CD4-positive, alpha-beta T cell (primary cell): ENCODE measurements at places on chromosomes 11 and 22.
A peak's percentile ranks its signal among the peaks of the same experiment; 100 is the strongest.

DNA sequence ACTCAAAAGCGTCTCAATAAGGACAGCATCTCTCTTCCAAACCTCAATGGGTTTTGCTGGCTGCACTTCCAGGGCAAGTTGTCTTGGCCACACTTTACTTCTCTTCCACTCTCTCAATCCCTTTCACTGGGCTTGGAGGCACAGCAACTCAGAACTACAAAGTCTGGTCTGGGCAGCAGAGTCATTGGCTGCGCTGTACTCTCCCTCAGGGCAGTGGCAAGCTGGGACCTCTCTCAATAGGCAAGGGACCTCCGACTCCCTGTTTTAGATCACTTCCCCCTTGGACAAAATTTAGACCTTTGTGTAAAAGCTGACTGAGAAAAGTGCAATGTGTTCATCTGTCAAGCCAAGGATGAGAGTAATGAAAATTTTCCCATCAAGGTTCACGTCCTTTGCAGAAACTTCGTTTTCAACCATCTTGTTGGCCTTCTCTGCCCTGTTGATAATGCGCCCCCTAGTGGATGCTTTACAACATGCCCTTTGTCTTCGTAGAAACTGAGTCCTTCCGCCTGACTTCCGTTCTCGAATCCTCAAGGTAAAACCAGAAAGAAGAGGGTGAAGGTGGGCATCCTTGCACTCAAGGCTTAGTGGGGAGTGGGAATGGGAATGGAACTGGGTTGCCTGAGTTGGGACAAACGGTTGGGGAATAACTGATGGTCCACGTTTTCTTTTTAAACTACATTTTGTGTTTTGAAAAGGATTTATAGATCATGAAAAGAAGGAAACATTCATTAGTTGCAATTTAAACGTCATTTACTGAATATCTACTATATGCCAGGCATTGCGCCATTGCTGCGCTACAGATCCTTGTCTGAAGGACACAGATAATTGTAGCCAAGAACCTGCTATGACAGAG is 99.1 kb downstream of the CD44 start:
- no peak overlapping the region for H3K27ac ChIP-seq
- H3K36me3 ChIP-seq: no peaks in the 10 kb centered on the region
- DNase-seq: no peak
- no peaks in the 10 kb centered on the region for H3K27me3 ChIP-seq
- no peak overlapping the region for H3K4me3 ChIP-seq

DNA sequence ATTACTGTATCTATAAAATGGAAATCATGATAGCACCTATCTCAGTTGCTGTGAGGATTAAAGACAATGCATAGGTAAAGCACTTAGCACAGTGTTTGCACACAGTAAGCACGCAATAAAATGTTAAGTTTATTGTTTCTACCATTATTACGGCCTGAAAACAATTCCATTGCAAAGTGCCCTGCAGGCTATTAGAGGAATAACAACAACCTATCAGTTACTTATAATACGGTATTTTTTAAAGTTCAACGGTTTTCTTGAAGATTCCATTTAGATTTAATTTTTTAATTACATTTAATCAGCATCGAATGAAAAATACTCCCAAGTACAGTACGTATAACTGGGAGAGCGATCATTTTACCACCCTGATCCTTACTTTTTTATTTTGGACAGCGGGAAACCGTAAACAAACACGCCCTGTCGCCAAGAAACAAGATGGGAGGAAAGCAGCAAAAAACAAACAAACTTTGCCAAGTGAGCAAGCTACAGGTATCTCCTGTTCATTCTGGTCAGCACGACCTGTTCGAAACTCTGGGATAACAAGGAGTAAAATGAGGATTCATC is 893 bp downstream of the SLC36A4 start:
- peak overlapping the region; percentile 90 for H3K27ac ChIP-seq
- DNase-seq: no peak
- H3K27me3 ChIP-seq: no peaks in the 10 kb centered on the region
- H3K4me1 ChIP-seq: peaks cover 6% of the 10 kb centered on the region

DNA sequence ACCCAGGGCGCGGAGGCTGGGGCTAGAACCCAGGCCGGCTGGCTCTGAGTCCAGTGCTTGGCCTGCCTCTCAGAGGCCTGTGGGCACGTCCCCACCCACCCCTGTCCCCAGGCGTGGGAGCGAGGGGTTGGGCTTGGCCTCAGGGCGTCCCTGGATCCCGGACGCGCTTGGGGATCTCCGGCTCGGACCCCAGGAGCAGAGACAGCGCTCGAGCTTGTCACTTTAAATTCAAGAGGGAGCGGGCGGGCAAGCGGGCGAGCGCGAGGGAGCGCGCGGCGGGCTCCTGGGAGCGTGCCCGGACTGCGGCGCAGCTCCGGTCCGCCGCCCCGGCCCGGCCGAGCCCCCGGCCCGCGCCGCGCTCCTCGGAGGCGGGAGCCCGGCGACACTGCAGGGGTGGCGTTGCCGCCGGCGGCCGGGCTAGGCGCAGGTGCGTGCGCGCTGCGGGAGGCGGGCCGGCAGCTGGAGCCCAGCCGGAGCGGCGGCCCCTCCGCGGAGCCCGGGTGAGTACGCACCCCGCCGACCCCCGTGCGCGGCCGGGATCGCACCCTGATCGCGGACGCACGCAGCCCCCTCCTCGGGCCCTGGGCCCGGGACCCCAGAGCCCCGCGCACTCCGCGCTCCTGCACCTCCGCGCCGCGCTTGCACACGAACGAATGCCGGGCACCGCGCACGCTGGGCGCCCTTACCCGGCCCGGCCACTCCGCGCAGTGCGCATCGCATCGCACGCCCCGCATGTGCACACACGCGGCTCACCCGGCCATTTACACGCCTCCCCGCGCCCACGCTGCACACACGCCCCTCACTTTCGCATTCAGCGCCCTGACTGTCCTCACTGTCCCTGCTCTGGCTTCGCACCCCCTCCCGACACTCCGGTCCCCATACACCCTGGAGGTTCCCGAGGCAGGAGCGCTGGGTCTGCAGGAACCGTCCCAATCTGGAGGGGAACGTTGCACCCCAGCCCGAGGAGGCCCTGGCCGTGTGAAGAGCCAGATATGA is at the start of gene SYT12:
Gene SYT12 (plus strand): TSS at position 174 of the 996 bp plus-strand sequence. CDS start 7,011 bp downstream, outside the sequence.
- H3K27me3 ChIP-seq: peaks cover 34% of the 10 kb centered on the region
- DNase-seq: no peak
- H3K4me3 ChIP-seq: peak within 1 kb of the TSS; percentile 24
- H3K4me1 ChIP-seq: peaks cover 34% of the 10 kb centered on the region
- no peak within 1 kb of the TSS for H3K27ac ChIP-seq

GRCh38 chr11:57779276-57779675 is 17.7 kb downstream of the CTNND1 start:
- H3K27me3 ChIP-seq: no peaks in the 10 kb centered on the region
- H3K36me3 ChIP-seq: no peaks in the 10 kb centered on the region
- H3K27ac ChIP-seq: no peak overlapping the region
- H3K4me3 ChIP-seq: no peak overlapping the region
- H3K4me1 ChIP-seq: peaks cover 5% of the 10 kb centered on the region

DNA sequence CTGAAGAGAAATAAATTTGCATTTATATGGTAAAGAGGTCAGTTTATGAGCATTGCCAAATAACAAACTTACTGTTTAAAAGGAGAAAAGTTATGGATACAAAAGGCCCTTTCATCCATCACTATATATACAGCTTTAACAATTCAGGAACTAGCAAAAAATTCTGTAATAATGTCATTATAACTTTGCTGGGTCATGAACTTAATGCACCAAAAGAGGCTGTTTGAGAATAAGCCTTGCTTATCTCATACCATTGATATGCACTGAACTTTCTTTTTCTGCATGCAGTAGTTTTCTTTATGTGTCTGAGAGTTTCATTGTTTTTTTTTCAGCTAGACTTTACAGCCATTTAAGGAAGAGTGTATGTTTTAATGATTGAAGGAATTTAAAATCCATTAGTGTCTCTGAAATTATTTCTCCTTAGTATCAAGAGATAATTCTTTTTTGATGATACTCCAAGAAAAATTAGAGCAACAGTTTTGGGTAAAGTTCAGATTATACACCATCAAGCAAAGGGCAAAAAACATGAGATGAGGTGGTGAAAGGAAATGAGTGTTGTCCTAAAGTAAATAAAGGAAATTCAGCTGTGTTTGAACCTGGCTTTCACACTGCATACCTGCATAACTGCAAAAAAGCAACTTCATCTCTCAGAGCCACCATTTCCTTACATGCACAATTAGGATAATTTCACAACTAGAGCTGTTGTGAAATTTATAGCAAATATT is 188.2 kb upstream of the ANO3 start:
- H3K4me1 ChIP-seq: no peaks in the 10 kb centered on the region
- H3K27ac ChIP-seq: no peak overlapping the region
- no peaks in the 10 kb centered on the region for H3K27me3 ChIP-seq

- H3K27me3 ChIP-seq: no peaks in the 10 kb centered on the region
- DNase-seq: no peak
- H3K27ac ChIP-seq: no peak overlapping the region
- H3K36me3 ChIP-seq: no peaks in the 10 kb centered on the region
Measured at GRCh38 chr11:70175236-70175698, 27.8 kb upstream of the FADD start.

DNA sequence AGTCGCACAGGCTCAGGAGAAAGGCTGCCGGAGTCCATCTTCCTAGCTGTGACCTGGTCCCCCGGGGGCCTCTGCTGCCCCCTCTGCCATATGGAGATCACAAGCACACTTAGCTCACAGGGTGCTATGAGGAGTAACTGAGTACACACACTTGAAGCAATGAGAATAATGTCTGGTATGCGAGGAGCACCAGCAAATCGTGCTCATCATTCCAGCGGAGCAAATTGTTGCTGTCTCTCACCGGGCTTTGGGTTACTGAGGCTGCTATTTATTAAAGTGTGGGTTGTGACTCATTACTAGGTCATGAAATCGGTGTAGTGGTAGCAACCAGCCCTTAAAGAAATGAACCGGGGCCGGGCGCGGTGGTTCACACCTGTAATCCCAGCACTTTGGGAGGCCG is 48.1 kb upstream of the EIF3D start:
- no peak overlapping the region for H3K27ac ChIP-seq
- no peak overlapping the region for H3K4me3 ChIP-seq
- H3K36me3 ChIP-seq: no peaks in the 10 kb centered on the region
- DNase-seq: no peak
- no peaks in the 10 kb centered on the region for H3K27me3 ChIP-seq

DNA sequence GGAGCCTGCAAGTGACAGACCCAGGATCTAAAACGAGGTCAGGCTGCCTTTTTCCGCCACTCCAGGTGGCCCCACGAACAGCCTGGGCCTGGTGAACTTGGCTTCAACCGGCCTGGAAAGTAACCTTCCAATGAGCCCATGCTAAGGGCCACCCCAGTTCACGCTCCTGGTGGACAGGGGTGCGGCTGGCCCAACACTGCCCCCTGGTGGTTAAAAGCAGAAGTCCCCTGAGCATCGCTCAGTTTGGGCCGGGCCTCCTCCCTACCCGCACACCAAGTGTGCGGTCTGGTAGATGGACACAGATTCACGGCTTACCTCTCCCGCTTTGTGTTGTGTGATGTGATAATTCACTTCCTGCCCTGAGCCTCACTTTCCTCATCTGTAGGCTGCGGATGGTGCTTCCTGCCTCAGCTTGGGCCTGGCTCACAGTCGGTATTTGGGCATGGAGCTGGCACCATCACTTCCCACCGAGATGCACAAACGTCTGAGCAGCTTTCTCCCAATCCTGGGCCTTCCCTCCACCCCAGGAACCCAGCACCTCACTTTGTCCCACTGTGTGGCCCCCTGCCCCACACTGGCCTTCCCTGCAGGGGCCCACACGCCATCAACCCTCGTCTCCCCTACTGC is 13.7 kb upstream of the SEC14L3 start:
- H3K27ac ChIP-seq: no peak overlapping the region
- H3K4me1 ChIP-seq: peaks cover 6% of the 10 kb centered on the region

DNA sequence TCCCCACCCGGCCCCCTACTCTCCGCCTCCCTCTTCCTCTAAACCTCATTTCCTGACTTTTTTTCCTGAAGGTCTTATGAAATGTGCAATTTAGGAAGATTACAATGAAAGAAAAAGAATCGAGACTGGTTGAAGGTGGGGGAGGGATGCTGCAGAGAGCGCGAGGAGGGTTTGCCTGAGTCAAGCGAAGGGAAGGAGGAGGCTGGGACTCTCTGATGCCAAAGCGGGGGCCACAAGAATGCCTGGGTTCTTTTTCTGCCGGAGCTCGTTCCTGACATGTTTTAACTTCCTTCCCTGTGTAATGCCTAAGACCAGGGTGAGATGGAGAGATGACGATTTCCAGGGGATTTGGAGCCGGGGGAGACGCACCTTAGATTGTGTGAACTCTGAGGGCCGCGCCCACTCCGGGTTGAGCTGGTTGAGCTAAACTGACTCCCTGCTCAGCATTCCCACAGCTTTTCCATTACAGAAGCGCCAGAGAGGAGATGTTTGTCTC is 270.5 kb upstream of the SORL1-AS1 start:
- no peaks in the 10 kb centered on the region for H3K36me3 ChIP-seq
- peaks cover 12% of the 10 kb centered on the region for H3K27me3 ChIP-seq
- peaks cover 7% of the 10 kb centered on the region for H3K4me1 ChIP-seq
- H3K4me3 ChIP-seq: no peak overlapping the region

DNA sequence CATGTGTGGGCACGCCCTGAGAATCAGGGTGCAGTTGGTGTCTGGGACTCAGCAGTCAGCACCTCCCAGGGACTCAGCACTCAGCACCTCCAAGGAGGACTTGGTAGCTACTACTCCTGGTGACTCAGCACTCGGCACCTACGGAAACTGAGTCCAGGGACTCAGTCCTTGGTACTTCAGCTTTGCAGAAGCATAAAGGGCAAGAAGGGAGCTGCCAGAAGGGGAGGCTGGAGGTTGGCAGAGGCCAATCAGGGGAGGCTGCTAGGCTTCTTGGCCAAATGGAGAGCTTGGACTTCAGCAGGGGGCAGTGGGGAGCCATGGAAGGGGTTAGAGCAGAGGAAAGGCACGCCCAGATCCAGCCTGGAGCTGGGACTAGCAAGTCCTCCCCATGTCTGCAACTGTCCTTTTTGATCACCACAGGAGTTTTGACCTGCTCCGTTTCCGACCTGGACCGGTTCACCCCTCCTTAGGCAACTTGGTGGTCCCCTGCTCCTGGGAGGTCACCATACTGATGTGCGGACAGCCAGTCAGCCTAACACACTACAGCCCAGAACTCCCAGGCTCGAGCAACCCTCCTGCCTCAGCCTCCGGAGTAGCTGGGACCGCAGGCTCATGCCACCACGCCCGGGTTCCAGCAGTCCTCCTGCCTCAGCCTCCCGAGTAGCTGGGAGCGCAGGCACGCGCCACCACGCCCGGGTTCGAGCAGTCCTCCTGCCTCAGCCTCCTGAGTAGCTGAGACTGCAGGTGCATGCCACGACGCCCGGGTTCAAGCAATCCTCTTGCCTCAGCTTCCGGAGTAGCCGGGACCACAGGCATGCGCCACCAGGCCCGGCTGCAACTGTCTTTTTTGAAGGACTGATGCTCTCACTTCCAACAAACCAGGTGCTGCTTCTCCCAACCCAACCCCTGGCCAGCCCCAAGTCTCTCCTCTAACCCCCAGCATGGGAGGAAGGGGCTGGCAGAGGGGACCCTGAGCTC is 1.5 kb downstream of the ANO9 start:
- peak overlapping the region; percentile 62 for H3K4me3 ChIP-seq
- no peaks in the 10 kb centered on the region for H3K36me3 ChIP-seq
- H3K4me1 ChIP-seq: peaks cover 56% of the 10 kb centered on the region
- no peak for DNase-seq

DNA sequence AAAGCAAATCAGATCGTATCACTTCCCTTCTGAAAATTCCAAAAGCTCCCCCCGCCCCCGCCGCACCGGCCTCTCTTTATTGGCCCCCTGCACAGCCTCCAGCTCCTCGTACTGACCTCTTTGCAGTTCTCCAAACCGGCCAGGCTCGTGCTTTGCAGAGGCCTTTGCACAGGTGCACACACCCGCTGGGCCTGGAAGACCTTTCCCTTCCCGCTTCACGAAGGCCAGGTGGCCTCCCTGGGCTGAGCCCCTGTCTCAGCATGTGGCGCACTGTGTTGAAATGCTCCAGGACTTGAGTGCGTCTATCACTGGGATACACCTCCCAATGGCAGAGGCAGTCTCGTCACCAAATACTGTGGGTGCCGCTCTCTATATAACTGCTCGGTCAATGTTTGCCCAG is 13.2 kb upstream of the ADA2 start:
- H3K4me1 ChIP-seq: peaks cover 12% of the 10 kb centered on the region
- no peak overlapping the region for H3K4me3 ChIP-seq
- H3K27ac ChIP-seq: no peak overlapping the region
- H3K27me3 ChIP-seq: no peaks in the 10 kb centered on the region
